ENCODE measurements at places on chromosomes 12 and 14.
A peak's percentile ranks its signal among the peaks of the same experiment; 100 is the strongest.

DNA sequence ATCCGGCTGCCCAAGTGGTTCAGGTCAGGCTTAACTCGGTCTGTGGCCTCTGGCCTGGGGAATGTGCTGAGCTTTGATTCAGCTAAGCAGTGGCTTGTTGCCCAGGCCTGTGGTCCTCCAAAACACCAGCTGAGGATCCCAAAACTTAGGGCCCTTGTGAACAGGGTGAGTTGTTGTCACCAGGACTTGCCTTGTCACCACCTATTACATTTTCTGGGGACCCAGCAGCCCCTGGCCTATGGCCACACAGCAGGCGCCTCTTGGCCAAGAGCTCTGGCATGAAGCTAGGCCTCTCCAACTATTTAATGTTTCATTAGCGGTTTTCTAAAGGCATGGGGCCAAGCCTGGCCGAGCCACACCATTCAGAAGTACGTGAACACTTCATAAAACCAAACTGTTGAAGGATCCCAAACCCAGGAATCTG is 343.7 kb downstream of the CACNA1C start:
- no peak for DNase-seq

- no peak for DNase-seq
Observed at GRCh38 chr12:127750076-127750840, 516.7 kb upstream of the TMEM132C start.

DNA sequence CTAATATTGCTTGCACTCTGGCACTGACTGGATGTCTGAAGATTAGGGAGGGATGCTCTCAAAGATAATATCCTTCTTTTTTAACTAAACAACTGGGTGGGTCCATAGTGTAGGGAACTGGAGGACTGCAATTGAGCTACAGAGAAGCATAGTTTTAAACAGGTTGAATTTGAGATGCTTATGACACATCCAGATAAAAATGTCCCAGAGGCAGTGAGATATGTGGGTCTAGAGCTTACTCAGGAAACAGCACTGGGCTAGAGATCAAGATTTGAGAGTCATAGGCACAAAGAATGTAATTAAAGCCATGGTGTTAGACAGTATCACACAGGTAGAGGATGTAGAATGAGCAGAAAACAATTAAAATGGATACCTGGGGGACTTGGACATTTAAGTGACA is 198.4 kb downstream of the NELL2 start:
- no peak for DNase-seq

DNA sequence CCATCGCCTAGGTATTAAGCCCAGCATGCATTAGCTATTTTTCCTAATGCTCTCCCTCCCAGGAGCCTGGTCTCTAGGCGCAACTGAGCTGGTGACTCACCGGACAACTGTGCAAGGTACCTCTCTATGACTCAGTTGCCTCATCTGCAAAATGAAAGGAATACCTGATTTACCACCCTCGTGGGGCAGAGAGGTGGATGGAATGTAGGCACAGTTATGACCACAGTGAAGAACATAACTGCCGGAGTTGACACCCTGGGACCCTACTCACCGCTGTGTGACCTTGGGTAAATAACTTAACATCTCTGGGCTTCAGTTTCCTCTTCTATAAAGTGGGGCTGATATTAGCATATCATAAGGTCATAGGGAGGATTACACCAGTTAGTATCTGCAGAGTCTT is 22.6 kb downstream of the BCL11B start:
- DNase-seq: no peak

DNA sequence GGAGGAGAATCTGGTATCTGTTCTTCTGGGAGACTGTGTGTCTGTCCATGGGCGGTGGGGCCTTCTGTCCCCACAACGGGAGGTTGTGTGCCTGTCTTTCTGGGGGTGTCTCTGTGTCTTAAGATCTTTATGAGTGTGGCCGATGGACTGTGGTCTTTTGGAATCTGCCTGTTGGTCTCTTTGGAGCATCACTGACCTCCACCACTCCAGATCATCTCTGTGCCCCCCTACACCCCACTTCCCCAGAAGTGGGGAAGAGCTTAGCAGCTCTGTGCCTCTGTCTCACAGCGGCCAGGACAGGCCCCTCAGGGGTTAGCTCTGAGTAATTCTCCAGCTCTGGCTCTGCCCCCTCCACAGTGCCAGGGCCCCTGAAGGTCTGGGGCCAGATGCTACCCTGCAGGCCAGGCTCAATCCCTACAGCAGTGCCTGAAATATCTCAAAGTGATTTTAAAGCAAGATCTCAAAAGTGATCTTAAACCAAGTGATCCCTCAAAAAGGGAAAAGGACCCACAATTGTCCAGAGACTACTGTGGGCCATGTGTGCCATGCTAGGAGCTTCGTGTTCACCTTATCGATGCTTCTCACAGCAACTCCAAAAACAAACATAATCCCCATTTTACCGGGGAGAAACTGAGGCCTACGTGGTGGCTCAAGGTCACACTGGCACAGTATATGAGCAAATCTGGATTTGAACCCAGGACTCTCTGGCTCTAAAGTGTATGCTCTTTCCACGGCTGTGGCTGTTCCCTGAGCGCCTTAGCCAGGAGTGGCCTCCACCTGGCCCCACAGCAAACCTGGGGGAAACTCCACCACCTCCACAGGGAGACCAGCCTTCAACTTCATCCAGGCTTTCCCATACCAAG is 26.0 kb upstream of the KRT78 start:
- DNase-seq: no peak

DNA sequence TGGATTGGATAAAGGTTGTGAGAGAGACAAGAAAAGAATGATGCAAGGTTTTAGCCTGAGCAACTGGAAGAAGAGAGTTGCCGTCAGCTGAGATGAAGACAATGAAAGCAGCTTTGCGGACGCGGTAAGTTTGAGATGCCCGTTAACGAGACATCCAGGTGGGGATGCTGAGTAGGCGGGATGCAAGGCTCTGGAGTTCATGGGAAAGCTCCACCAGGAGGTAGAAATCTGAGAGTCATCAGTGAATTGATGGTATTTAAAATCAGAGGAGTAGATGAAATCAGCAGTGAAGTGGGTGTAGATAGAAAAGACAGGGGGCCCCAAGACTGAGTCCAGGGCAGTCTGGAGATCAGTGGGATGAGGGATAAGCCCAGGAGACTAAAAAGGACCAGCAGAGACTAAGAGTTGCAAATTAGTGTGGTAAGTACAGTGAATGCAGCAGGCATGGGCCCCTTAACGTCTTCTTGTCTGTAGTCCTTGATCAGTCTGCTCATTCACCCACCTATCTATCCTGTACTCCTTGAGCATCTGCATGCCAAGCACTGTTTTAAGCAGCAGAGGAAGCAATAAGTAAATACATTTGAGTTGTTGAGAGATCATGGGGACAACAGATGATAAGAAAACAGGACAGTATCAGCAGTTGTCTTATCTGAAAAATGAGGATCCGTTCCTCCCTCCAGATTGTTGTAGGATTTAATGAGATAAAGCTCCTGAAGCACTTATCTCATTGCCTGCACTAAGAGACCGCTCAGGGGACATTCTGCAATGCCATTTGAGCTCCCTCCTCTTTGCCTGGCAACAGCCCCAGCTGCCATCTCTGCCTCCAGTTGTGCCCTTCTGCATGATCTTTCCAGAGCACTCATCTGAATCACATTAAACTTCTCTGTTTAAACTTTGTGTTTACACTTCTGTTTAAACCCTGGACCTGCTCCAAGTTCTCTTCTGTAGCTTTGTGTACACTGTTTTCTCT is 91.5 kb downstream of the APAF1 start:
- DNase-seq: peak; percentile 48

- DNase-seq: no peak
Observed at GRCh38 chr12:4080213-4080612, 193.3 kb upstream of the CCND2 start.

- no peak for DNase-seq
Observed at GRCh38 chr12:6285532-6286306, 24.8 kb upstream of the PLEKHG6 start.

DNA sequence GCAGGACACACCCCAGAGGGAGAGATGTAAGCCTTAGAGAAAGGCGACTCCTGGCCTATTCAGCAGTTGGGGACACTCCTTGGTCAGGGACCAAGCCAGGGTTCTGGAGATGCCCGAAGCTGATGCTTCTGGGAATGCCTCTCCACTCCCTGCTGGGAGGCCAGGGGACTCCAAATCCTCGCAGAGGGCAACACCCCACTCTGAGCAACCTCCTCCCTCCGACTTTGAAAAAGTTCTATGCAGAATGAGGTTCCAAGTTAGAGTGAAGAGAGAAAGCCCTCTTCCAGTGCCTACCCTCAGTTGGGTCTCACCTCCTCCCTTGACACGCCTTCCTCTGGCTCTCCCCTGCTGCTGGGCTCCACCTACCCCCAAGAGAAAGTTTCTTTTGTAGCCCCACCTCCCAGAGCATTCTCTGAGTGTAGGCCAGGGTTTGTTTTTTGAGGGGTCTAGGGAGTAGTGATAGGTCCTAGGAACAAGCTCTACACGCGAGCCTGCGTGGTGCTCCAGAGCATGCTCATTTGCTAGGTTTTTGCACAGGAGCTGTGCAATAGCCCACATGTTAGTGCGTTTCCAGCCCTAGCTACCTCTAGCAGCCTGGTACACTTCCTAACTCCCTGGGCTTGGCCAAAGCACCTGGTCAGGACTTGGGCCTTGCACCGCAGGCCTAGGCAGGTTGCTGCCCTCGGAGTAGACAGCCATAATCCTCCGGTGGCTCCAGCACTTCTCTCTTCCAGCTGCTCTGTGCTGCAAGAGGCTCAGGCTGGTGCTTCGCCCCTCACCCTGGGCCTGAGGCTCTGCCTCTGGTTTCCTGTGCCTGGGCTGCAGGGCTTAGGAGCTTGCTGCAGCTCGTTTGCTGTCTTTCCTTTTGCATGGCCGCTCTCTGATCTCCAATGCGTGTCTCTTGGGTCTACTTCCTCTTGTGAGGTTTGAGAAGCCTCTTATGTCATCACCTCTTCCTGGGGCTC is 590 bp upstream of the CEBPE start:
- DNase-seq: no peak

- no peak for DNase-seq
Observed at GRCh38 chr12:52627395-52628110, 9.2 kb upstream of the KRT73 start.

DNA sequence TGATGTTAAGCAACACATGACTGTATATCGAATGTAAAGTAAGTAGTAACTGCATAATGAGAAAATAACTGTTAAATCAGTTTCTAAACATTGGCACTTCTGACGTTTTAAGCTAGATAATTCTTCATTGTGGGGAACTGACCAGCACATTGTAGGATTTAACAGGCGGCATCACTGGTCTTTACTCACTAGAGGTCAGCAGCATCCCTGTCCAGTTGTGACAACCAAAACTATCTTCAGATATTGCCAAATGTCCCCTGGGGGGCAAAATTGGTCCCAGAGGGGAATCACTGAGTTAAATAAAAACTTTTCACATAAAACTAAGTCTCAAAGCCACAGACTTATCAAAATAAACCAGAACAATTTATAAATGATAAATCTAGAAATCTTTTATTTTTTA is 65.3 kb downstream of the BLTP3B start:
- no peak for DNase-seq

DNA sequence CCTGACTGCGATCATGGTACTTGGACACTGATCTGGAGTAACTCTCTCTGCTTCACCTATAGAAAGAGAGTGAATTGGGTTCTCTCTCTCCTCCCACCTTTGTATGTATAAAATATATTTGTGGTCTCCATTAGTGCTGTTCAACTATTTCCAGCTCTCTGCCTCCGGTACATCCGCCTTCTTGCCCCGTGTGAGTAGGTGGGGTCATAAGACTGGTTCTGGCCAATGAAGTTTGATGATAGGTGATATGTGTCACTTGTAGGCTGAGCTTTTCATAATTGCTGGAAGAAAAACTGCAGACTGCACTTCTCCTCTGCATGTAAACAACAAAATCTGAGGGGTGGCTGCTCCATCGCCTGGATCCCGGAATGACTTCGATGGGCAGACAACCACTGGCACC is 210.4 kb downstream of the EXOC5 start:
- no peak for DNase-seq

GRCh38 chr14:100552524-100553125 is 34.6 kb downstream of the BEGAIN start:
- DNase-seq: peak; percentile 63

DNA sequence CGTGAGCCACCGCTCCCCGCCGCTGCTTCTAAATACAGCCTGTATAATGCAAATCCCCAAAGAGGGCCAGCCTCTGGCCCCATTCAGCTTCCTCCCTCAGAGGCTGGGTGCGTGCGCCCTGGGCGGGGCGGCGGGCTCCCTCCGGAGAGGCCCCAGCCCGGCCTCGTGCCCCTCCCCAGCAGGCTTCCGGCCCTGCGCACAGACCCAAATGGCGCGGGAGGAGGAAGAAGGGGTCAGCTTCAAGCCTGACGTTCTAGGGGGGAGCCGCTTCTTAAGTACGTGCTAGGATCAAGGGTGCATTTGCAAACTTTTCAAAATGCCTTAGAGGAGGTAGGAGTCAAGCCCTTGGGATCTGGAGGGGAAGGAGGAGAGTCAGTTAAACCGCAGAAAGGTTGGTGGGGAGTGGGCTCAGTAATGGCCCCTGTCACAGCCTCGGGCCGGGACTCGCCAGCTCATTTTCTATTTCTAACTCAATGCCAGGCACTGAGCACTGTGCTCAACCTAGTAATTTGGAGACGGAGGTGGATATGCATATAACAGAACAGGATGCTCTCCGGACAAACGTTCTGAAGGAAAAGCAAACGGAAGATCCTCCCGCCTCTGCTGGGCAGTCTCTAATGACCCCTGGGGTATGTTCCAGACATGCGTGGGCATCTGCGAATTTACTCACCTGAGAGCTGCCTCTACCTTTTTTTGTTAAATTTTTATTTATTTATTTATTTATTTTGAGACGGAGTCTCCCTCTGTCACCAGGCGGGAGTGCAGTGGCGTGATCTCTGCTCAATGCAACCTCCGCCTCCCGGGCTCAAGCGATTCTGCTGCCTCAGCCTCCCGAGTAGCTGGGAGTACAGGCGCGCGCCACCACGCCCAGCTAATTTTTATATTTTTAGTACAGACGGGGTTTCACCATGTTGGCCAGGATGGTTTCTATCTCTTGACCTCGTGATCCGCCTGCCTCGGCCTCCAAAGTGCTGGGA is 32.3 kb downstream of the NINJ2 start:
- DNase-seq: no peak

- peak; percentile 10 for DNase-seq
Observed at GRCh38 chr12:106358396-106359241, 1.1 kb downstream of the POLR3B start.

- peak; percentile 59 for DNase-seq
Observed at GRCh38 chr14:102579696-102580549, 12.5 kb upstream of the RCOR1 start.

DNA sequence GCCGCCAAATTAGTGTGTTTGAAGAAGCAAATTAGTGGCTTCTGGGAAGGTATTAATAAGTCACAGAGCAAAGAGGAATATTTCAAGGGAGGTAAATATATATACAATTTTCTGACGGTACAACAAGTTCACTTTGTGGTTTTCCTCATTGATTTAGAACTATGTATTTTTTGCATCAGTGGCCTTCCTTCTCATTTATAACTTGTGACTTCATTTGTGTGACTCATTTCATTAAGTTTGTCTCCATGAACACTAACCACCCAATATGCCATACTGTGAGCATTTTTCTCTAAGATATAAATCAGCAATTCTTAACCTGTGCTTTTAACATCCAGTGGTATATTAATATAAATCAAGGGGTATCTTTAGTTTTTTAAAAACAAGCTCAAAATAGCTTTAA is 29.3 kb upstream of the ARHGAP5 start:
- DNase-seq: no peak

- DNase-seq: no peak
Observed at GRCh38 chr14:94213741-94214140, 39.6 kb downstream of the PPP4R4 start.

- DNase-seq: no peak
Observed at GRCh38 chr14:105118646-105119407, 49.7 kb downstream of the JAG2 start.

Data from BE2C (cell line).